CD4-positive, alpha-beta T cell treated with Interleukin-17A for 1 hour (primary cell): ENCODE measurements at places on chromosomes 13 and 19.

GRCh38 chr19:58040751-58041525 lies 7.1 kb downstream of the ZSCAN1 start:
- no peak for DNase-seq

DNA sequence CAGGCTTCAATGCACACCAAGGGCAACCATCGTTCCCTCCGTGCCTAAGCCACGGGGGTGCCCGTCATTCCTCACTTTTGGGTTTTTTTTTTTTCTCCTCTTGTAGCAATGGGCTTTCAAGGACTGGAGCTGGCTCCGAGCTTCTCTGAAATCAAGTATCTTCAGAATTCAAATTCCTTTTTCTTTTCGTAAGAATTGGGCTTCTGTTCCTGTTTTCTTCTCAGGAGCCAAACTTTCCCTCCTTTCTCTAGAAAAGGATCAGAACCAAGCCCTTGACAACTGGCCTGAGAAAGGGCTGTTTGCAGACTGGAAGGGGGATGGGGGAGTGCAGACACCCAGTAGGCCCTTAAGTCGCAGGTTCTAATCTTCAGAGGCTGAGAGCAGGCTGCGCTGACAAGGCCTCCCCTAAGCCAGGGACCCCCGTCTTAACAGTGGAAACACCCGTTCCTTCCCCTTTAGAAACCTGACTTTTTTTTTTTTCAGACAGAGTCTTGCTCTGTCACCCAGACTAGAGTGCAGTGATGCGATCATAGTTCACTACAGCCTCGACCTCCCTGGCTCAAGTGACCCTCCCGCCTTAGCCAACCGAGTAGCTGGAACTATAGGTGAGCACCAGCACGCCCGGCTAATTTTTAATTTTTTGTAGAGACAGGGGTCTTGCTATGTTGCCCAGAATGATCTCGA lies 51.6 kb downstream of the RFX2 start:
- no peak for DNase-seq

DNA sequence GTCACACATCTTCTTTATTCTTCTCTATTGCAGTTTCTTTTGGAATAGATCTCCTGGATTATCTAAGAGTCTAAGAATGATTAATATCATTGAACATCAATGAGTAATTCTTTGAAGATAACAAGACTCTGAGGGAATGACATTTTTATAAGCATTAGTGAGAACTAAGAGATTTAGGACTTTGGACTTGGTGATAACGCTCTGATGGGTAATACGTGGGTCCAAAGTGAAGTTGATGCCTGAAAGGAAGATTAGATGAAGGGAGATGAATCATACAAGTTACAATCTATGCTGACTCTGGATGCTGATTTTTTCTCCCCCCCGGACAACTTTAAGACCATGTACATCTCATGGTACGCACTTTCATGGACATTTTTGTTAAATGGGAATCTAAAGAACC lies 364.5 kb downstream of the GPC5 start:
- DNase-seq = no peak

GRCh38 chr13:109336730-109337129 lies 449.7 kb downstream of the IRS2 start:
- no peak for DNase-seq

- DNase-seq = no peak
Observed at GRCh38 chr13:51955816-51956603, 55.2 kb downstream of the ATP7B start.

GRCh38 chr19:275958-276646 lies 15.1 kb downstream of the PLPP2 start:
- no peak for DNase-seq

DNA sequence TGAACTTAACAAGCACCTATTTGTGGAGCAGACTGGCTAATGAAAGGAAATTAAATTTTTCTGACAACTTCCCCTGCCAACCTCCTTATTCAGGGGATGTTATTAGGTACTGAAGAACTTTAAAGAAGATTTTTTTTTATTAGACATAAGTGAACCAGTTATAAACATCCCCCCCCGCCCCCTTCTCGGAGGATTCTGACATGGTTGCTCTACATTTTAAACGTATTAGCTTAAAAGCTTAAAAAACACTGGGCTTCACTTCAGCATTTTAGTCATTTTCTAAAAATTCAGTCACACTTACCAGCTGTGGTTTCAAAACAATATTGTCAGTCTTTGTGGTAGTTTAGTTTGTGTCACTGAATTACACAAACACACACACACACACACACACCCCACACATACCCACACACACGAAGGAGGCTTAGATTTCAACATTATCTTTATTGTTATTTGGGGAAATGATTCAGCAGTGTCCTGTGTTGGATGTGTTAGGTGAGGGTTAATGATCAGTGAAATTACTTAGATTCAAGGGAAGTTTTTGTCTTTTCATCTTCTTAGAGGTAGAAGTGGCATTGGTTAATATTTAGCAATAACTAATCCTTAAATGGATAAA lies 145.7 kb downstream of the PCCA start:
- no peak for DNase-seq

GRCh38 chr13:94967183-94968039 lies 255.1 kb upstream of the SOX21 start:
- no peak for DNase-seq
